Right renal cortex interstitium (tissue), 3 donors: ENCODE measurements at places on chromosomes 1 and 21.

DNA sequence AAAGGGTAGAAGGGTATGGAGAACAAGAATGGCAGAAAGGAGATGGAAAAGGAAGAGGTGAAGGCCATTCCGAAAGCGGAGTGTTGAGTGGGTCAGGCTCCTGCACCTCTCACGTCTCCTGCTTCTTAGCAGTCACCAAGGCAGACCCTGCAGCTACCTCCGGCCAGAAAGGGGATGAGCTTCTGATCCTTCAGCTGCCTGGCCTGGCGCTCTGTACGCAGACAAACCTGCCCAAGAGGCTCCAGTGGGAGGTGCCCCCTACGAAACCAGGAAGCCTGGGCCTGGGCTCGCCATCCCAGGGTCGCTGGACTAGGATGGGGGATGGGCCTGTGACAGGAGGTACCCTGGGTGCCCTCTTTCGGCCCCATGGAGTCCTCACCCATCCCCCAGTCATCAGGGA is 3.0 kb downstream of the GPR61 start:
- no peak for DNase-seq

GRCh38 chr1:17377325-17377953 is 5.4 kb downstream of the PADI6 start:
- DNase-seq = no peak

- peak; percentile 1 for DNase-seq
Measured at GRCh38 chr1:63524201-63524600, 876 bp downstream of the EFCAB7 start.

DNA sequence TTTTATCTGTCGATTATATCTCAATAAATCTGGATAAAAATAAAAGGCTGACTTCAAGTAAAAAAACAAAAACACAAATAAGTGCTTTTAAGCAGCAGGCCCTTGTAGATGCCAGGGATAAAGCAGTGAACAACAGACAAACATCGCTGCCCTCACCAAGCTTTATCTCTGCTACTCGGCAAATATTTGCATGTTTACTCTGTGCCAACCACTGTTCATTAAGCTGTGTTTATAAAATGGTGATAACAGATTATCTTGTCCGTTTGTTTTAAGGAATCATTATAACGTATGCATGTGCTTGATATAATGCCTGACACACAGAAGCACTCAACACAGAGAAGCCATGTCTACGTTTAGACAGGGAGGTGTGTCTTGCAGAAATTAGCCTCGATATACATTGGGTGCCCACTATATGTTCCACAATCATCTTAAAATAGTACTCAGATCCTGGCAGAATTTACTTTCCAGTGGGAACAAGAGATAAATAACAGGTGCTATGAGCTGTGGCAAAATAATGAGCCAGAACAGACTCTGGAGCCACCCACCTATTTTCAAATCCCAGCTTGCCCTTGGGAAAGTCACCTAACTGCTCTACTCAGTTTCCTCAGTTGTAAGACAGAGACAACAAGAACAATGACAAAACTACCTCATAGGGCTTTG is 47.2 kb downstream of the TRIT1 start:
- no peak for DNase-seq

- DNase-seq = no peak
Measured at GRCh38 chr1:92094090-92094489, 13.9 kb downstream of the BTBD8 start.

DNA sequence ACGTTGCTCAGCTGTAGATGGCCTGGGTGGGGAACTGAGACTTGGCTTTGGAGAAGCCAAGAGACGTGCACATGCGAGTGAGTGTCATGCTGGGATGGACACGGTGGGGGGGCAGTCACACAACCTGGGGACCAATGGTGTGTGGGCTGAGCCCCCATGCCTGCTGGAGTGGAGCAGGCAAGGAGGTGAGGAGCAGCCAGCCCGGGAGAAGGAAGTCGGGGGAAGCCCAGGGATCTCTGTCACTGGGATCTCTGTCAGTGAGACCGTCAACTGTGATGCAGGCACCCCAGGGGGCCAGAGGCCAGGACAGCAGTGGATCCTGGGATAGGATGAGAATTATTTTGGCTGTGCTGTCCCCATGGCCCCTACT is 11.0 kb upstream of the ZNF669 start:
- DNase-seq = no peak

GRCh38 chr1:33123266-33123665 is 42.3 kb downstream of the AZIN2 start:
- DNase-seq = no peak

DNA sequence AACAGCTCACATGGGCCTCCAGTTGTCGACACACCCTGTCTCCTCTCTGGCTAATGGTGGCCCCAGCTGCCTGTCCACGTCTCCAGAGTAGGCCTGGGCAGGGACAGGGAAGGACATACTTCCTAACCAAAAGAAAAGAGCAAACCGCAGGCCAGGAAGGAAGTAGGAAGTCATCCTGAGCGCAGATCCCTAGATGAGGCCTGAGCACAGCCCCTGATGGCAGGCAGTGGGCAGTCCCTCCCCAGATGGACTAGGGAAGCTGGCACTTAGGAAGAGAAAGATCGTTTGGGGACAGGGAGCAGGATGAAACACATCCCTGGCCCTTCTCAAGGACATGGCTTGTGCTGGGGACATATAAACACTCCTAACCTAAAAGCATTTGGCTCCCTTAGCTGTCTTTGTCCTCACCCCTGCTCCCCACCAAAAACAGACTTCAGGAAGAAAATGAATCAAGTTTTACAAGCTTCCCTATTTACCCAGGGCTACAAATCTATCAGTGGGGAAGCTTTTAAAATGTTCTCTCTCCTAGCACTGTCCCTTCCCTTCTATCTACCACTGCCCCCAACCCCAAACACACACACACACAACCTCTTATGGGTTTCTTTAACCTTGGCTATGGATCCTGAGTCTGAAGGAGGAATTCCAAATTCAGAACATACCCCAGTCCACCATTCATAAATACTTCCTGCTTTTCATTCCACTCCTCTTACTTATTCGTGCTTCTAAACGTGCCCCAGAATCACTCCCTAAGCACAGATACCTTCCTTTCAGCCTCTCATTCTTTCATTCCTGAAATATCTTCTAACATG is 21.1 kb downstream of the SSBP3 start:
- no peak for DNase-seq

DNA sequence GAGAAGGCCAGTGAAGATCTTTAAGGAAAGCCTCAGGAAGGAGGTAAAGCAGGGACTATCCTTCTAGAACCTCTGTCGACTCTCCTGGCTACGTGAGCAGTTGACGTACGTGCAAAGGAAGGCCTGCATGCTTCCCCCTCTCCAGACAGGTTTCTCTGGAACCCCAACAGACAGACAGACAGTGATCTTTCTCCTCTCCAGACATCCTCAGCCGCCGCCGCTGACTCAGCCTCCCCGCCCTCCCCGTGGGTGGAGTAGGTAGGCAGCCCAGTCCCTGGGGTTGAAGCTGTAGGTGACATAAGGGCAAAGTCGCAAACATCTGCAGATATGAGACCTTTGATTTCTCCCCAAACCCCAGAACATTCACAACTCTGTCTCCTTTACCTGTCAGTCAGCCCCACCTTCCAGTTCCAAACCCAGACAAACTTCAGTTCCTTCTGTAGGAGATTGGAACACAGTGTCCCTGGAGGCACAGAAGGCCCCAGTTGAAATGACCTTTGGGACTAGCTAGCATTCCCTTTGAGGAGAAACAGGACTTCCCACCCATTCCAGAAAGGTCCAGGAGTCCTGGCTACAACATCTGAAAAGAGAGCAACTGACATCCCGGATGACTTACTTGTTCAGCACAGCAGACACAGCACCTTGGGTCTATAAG is 146.0 kb upstream of the JUN start:
- DNase-seq = no peak

DNA sequence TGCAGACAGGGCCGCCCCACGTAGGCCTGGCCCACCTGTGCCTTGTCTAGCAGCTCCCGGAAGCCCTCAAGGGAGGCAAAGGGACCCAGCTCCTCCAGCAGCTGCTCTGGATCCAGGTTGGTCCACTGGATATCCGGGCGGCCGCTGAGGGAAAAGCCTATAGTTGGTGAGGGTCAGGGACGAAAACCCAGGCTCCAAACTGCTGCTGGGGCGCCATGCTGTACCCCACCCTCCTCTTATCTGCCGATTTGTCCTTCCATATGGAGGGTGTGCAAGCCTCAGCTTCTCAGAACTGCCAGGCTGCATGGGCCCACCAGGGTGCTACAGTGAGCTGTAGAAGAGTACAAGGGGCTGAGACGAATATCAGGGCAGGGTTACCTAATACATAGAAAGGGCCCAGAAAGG is 12.2 kb downstream of the PTCH2 start:
- DNase-seq = no peak

DNA sequence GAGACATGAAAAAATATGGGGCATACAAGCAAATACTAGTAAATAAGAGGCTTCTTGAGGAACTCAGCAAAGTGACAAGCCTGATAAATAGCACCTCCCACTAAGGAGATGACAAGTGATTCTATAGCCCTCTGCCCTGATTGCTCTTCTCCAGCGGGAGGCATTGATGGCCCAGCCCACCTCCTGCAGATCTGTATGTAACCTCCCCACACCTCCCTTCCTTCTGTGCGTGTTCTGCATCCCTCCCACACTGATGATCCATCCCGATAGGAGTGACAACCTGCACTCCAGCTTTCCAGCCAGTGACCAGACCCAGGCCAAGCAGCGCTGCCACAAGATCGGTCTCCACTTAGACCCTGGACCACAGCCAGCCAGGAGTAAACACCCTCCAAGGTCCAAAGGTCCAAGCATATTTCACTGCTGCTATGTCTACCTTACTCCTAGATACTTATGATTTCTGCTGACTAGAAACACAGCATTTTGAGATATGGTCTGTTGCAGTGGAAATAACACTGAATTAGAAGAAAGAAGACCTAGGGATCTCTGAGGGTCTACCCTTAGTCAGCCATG is 176.1 kb downstream of the BRINP2 start:
- DNase-seq = no peak

DNA sequence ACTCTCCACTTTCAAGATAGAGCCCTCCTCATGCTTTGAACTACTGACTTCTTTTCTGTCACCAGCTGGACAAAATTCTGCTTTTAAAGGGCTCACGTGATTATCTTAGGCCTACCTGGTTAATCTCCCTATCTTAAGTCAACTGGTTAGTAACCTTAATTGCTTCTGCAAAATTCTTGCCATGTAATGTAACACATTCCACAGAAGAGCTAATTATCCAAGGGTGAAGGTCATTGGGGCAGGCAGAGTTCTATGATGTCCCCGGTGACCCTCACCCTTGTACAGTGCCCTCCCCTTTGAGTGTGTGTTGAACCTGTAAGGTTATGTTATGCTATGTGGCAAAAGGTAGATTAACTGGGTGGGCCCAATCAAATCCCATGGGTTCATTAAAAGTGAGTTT is 25.2 kb upstream of the FOXE3 start:
- no peak for DNase-seq

DNA sequence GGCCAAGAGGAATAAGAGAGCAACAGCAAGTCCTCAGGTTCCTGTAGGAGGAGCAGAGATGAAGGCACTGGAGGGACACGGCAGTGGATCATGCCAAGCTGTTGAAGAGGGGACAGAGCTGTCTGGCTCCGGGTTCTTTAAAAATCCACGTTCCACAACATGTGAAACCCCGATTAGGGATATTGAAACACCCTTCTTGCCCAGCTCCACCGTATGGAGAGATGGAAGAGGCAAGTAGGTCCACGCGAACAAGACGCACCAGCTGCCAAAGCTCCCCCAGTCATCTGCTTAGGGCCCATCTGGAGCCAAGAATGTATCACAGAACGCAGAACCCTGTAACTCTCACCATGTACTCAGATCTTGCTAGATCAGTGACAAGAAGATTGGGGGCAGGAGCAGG is 3.9 kb downstream of the C1orf198 start:
- no peak for DNase-seq

DNA sequence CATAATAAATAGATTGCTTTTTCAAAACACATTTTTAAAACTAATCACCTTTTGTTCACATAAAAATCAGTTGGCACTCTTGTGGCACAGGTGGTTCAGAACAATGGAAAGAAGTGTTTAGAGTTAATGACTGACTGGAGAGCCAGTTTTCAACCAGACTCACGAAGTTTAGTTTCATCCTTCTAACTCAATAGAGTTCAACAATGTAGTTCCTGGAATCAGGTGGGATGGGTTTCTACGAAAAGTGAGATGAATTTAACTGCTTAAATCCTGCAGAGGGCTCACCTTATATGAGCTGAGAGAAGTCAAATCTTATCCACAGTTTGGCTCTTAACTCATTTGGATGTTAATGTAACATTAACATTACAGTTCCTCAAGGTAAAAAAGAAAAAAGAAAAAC is 116.5 kb downstream of the SMYD2 start:
- no peak for DNase-seq

GRCh38 chr1:110464340-110464739 is 13.4 kb downstream of the PROK1 start:
- DNase-seq = no peak

- no peak for DNase-seq
Measured at GRCh38 chr1:41340655-41341364, 20.4 kb upstream of the FOXO6 start.

GRCh38 chr1:192559115-192560006 is 16.2 kb upstream of the RGS1 start:
- DNase-seq = no peak

DNA sequence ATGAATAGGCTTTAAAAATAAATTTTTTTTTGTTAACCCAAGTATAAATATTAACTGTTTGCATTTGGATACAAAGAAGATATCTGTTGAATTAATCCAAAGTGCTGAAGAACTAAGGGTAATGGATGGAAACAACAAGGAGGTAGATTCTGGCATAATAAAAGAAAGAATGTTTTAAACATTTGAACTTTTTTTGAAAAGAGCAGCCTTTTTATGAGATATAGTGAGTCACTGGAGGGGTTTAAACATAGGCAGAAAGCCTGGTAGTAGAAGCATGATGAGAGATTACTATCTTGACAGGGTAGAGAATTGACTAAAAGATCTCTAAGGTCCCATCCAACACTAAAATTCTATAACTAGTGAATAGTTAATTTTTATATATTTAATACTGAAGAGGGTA is 2.7 kb downstream of the MIER1 start:
- DNase-seq = no peak

GRCh38 chr1:228216371-228217320 is 8.8 kb downstream of the OBSCN start:
- no peak for DNase-seq

DNA sequence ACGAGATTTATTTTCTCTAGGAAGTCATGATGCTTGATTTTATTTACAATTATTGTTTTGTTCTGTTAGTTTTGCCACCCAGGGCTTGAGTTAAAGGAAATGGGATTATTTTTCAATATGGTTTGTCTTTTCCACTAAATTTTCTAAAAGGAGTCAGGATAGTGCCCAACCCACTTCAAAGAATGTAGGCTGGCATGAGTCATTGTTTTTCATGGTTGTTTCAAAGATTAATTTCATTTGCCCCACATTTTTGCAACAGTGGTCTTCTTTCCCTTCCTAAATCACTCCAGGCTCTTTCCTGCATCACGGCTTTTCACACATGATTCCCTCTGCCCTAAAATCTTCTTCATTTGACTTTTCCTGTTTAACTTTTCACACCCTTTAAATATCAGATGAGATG is 2.5 kb downstream of the SLAMF6 start:
- DNase-seq = no peak

- DNase-seq = no peak
Measured at GRCh38 chr1:74650561-74650960, 23.0 kb downstream of the ERICH3 start.
